ENCODE measurements at places on chromosomes 7 and 10.

GRCh38 chr10:70652761-70653657 is 19.3 kb upstream of the ADAMTS14 start:
- DNase-seq, result peak; percentile 83

GRCh38 chr10:52313933-52314821 is at the start of gene DKK1:
Gene DKK1, plus strand, starts transcription at chr10:52314281. Its CDS starts 154 bp downstream, at chr10:52314435.
- DNase-seq, result peak; percentile 87

- DNase-seq, result peak; percentile 87
Observed at GRCh38 chr10:60611291-60611747, 167.0 kb upstream of the CDK1 start.

GRCh38 chr7:33774762-33775523 is 130.4 kb upstream of the BMPER start:
- DNase-seq, result peak; percentile 92

GRCh38 chr10:35025916-35026315 is 64.2 kb downstream of the CUL2 start:
- DNase-seq, result peak; percentile 37
